ENCODE measurements at places on chromosomes 3 and 15.

DNA sequence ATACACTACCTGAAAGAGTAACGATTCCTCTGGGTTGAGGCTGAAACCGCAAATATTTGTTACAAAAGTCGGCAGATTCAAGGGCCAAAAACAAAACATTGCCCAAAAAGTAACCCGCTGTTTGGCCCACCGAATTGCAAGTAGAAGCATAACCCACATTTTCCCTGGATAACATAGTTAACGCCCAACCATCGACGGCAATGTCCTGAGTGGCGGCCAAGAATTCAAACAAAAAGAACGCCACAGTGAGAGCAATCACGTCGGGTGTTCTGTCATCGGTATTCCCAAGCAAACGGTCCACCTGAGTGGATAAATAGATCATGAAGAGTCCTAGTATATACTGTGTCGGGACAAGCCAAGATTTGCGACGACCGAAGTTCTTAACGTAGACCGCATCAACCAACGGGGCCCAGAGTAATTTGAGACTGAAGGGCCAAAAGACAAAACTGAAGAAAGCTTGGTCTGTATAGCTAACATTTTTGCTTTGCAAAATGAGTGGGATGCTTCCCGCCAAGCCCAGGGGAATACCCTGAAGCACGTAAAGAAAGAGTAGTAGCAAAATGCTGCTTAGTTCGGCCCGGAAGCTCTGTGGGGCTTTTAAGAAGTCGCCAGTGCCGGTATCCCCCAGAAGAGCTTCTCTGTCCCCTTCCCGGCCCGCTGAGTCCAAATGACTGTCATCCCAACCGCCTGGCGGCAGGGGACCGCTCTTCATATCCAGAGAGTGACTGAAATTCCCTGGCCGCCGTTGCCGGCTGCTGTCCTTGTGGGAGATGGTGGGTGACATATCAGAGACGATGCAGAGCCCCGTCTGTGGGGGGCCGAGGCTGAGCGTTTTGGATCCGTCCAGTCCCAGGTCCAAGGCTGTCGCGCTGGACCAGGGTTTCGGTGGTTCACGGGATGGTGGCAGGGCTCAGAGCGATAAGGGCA lies 750 bp downstream of the SLC33A1 start:
- no peak for ATAC-seq

DNA sequence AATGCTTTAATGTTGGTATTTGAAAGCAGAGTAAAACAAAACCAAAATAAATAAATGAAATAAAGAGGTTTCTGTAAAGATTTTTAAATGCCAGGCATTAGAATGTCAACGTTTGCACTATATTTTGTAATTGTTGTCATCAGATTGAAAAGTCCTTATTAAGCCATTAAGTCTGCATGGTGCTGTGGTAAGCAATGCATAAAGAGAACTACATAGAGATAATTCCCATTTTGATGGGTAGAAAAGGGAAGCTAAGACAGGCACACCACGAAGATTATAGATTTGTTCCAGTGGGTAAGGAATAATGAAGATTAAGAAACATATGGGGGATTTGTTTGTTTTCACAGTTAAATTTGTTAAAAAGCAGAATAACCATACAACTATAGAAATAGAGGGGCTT lies 52.5 kb upstream of the PPARG start:
- ATAC-seq = no peak

- ATAC-seq = no peak
Observed at GRCh38 chr15:74470631-74471395, 9.9 kb upstream of the UBL7 start.

GRCh38 chr3:27376109-27376772 lies 7.1 kb upstream of the NEK10 start:
- ATAC-seq = no peak
